Stimulated activated CD4-positive, alpha-beta T cell treated with anti-CD3 and anti-CD28 coated beads, Interleukin-12 subunit alpha, Interleukin-12 subunit beta, amount 100 ng/mL, for 4 hours (primary cell): ENCODE measurements at places on chromosomes 11 and 22.

GRCh38 chr11:2306452-2306823 lies 4.6 kb downstream of the TSPAN32 start:
- DNase-seq: no peak

DNA sequence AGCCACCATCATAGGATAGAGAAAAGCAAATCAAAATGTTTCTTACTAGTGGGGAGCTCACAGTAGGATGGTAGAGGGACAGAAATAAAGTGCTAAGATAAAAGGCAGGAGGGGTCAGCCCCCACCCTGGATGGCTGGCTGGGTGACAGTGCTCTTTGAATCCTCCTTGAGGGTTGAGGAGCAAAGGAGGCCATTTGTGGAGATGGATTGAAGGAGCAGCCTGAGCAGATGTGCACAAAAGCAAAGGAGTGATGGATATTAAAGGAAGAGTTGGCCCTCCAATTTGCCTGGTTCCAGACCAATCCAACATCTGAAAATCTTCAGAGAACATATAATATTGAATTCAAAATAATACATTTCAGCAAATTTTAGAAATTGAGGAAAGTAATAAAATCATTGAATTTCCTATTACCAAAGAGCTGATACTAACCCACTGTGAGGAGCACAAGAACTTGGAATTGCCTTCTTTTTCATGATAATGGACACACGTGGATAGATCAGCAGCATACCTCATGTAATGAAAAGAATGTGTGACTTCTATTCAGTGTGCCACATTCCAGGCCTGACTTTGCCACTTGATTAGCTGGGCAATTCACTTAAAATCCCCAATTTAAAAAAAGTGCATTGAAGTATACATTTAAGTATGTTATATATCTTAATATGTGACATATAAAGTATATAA lies 287.0 kb downstream of the FAT3 start:
- no peak for DNase-seq

DNA sequence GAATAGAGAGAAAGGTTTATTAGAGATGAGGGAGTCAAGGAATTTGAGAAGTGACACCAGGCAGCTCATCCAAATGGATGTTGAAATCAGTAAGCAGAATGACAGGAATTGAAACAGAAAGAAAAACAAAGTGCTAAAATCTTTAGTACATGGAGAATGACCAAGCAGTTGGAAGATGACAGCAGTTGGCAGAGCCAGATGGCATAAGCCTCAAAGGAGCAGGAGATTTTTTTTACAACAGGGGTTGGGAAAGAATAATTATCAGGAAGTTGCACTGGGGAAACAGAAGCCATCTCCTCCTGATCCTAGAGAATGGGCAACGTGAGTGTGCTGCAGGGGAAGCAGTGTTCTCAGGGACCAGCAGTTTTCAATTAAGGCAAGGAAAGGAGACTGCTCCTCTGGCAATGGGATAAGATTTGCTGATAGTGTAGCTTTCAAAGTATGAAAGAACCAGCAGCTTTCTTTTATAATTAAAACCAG lies 28.9 kb downstream of the RAB39A start:
- DNase-seq: no peak

GRCh38 chr11:117546431-117547194 lies 219.0 kb downstream of the CEP164 start:
- no peak for DNase-seq

GRCh38 chr11:55847453-55847852 lies 8.9 kb downstream of the OR5D16 start:
- DNase-seq: no peak

DNA sequence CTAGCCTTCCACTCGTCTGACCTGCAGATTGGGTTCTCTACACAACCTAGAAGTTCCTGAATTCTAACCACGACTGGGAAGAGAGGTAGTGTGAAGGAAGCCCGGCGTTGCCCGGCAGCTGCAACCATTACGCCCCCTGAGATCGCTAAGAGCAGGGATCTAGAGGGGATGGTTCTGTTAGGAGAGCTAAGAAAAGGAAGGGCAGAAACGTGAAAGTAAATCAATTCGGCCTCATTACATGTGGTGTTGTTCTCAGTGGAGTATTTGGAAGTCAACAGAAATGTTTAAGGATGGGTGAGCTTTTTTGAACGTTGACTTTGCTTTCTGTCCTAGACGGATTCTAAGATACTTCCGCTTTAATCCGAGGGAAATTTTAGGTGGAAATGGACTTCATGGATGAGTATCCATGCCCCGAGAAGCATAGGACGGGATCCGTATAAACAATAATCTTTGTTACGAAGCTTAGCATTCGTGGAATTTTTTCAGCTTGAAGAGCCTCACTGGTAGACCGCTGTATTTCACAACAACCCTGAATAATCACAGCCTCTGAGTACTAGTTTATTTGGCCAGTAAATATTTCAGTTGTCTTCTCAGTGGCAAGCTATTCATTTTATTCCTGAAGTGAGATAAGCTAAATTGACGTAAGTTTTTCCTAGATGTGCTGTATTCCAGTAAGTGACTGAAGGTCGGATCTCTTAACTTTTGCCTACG lies 629 bp downstream of the ATP5MG start:
- DNase-seq: no peak

DNA sequence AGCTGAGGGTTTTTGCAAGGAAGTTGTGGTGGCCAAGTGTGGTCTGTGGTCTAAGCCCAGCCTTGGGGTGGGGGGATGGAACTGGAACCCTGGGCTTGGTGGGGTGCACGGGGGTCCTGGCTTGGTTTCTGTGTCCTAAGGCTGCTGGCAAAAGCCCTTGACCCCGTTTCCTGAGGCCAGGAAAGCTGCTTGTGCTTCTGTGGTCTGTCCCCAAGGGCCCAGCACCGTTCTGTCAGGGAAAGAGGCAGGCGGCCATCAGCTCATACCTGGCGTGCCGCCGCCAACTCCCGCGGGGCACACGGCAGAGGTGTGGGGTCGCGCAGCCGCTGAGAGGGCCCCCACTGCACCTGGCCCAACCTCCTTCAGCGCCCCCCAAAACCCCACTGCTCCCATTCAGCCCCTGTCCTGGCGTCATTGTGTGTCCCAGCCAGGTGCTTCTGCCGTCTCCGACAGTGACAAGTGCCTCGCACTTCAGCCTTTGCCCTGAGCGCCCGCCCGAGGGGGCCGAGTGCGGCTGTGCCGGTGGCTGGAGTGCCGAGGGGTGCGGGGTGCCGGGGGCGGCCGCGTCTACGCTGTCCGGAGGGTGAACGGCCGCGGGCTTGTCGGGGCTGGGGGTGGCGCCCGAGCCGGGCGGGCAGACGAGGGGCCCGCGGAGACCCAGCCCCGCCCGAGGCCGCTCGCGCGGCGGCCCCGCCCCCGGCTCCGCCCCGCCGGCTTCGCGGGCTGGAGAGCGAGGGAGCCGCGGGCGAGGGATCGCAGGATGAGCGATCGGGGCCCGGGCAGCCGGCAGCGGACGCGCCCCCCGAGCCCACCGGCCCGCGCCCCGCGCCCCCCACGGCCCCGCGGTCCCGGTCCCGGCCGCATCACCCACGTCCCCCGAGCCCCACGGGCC lies at the start of gene CNIH2:
CNIH2 (plus strand) TSS at position 705 of the 892 bp plus-strand sequence. CDS start 282 bp downstream, outside the sequence.
- DNase-seq: peak; percentile 55

GRCh38 chr11:10592331-10592730 lies 23.9 kb upstream of the LYVE1 start:
- DNase-seq: no peak

GRCh38 chr11:79471071-79471844 lies 30.4 kb upstream of the TENM4 start:
- DNase-seq: no peak

- no peak for DNase-seq
Measured at GRCh38 chr11:24233041-24233440, 263.8 kb upstream of the LUZP2 start.

DNA sequence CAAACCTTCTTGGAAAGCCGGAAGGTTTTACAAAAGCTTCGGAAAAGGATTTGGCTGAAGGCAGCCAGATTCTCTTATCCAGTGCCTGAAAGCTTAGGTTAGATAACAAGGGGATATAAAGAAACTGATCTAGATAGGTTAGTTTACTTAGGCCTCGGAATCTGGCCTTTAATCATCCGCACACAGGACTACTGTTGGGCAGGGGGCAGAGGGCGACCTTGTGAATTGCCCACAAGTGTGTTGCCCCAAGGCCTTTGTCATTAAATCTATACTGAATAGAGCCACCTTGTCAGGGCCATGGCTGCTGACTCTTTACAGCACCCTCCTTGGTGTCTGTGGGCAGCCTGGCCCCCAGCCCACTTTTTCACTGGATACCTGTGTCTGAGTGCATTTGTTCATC lies 9.7 kb upstream of the MTMR2 start:
- no peak for DNase-seq

DNA sequence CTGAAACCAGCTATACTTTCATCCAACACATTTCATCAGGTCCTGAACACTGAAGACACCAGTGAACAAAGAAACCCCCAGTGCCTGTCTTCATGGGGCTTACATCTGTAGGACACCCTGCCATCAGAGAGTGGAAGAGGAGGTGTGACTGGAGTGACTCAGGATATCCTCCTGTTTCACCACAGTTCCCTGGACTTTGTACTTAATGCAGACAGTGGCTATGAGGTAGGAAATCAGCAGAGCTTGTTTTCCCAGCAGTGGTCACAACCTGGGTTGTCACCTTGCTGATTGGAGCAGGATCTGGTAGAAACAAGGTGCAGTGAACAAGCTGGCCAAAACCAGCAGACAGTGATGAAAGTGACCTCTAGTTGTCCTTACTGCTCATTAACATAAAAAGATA lies 128.8 kb downstream of the KIRREL3 start:
- DNase-seq: no peak

DNA sequence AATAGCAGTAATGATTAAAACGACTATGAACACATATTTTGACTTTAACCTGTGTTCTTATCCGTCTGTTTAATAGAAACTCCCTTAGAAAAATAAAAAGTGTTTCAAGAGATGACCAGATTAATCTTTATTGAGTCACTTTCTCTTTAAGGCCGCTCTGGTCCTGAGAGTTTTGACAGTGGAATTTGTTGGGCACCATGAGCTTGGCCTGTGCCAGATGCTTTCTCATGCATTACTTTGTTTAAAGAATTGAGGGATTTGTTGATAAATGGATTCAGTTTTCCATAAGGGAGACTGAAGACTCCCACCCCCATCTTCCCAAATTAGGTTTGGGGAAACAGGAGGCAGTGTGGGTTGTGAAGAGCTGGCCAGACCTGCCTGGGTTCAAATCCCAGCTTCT lies 53.2 kb upstream of the ALX4 start:
- DNase-seq: no peak

GRCh38 chr11:129815596-129816461 lies at the start of gene TMEM45B:
TSS of gene TMEM45B (plus strand) at chr11:129815848. CDS start at chr11:129852483, 36,635 bp downstream.
- peak; percentile 35 for DNase-seq

DNA sequence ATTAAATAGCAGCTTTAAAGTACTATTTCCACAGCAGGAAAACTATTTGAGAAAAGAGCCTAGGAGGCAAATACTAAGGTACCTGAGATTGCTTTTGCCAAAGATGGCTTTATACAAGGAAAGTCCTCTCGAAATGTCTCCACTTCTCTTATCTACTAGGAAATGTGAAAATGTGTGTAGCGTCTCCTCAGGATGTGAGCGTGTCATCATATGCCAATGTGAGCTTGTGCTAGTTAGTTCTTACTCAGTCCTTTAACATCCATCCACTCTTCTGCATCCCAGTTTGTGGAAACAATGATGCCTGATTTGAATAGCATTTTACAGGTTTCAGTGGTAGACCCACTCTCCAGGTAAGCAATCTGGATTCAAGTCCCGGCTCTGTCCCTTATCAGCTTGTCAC lies 421.0 kb downstream of the DYNC2H1 start:
- DNase-seq: no peak

DNA sequence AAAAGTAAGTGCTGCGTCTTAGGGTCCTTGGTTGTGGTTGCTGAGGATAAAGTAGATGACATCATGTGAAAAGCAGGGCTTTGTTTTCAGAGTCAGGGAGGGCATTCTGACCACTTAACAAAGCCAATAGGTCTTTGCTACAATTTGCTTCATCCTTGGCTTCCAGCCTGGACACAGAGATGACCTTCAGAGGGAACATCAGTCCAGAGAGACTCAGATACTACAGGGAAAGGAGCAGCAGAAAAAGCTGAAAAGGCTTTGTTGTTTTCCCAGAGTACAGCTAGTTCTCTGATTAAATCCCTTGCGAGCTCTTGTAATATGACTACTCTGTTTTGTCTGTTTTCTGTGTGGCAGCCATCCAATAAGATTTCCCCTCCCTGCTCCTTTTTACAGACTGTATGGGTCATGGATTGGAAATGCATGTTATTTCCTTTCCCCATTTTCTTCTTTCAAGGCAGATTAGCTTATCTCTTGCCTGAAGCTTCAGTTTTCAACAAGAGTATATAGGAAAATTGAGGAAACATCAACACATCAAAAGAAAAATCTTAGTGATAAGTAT lies 31.9 kb downstream of the ATG13 start:
- DNase-seq: no peak

GRCh38 chr11:94851864-94852636 lies 83.9 kb downstream of the AMOTL1 start:
- no peak for DNase-seq

DNA sequence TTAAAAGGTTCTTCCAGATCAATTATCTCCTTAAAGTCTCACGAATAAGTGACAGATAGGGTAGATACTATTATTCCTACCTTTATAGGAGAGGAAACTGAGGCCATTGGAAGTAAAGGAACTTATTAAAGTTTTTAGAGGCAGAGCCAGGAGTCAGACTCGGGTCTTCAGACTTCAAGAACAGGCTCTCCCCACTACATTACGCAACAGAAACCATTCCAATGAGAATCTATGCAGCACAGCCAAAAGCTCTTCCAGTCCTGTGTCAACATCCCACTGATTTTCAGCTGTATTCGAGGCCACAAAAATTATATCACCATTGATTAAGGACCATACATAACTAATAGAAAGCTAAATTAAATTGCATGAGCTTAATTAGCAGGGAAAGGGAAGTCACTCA lies 77.4 kb downstream of the RELT start:
- no peak for DNase-seq

GRCh38 chr11:94925422-94926270 lies 47.7 kb downstream of the CWC15 start:
- DNase-seq: no peak

- DNase-seq: no peak
Measured at GRCh38 chr11:102546923-102547471, 16.4 kb upstream of the MMP7 start.

DNA sequence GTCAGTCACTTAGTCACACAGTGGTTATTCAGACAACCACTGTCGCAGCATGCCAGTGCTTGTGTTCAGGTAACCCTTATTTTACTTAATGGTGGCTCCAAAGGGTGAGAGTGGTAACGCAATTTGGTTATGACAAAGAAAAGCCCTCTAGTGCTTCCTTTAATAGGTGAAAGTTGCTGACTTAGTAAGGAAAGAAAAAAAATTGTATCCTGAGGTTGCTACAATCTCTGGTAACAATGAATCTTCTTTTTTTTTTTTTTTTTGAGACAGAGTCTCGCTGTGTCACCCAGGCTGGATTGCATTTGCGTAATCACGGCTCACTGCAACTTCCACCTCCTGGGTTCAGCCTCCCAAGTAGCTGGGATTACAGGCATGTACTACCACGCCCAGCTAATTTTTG lies 64.5 kb downstream of the C11orf91 start:
- DNase-seq: no peak

DNA sequence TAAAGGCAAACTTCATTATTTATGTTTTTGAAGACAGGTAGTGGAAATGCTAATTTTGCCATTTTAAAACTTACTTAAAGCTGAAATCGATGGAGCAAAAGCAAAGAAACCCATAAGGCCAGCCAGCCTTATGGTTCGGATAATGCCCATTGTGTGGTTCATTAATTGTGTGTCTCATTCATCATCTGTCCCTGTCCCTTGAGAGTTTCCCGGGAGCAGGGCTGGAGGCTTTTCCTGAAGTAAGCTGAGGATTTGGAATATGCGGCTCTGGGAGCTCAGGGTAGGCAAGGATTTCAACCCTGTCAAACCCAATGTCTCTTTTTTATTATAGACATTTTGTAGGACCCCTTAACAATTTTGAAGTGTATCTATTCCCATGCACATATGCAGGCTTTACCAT lies 790.0 kb upstream of the KIRREL3 start:
- no peak for DNase-seq

- DNase-seq: no peak
Measured at GRCh38 chr11:116517077-116517476, 255.7 kb downstream of the BUD13 start.
